ENCODE measurements at places on chromosomes 13 and 19.

DNA sequence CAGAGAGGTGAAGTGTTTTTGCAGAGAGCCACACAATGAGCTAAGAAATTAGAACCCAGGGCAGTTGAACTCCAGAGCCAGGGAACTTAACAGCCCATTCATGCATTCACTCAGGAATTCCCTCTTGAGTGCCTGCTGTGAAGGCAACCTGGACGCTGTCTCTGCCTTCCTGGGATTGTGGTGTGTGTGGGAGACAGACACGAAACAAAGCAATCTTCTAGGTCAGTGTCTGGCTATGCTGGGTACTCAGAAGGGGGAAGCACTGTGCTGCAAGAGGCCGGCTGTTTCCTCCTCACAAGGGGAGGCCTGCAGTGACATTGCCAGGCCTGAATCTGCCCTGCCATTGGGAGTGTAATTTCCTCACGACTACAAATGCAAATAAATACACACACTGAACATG is 9.7 kb downstream of the BCKDHA start:
- no peak for DNase-seq

- DNase-seq, result no peak
These were observed at the start of gene CELF5 for GRCh38 chr19:3224346-3225168. CELF5 (plus strand) TSS chr19:3224661; CDS start chr19:3224740, 79 bp downstream.

DNA sequence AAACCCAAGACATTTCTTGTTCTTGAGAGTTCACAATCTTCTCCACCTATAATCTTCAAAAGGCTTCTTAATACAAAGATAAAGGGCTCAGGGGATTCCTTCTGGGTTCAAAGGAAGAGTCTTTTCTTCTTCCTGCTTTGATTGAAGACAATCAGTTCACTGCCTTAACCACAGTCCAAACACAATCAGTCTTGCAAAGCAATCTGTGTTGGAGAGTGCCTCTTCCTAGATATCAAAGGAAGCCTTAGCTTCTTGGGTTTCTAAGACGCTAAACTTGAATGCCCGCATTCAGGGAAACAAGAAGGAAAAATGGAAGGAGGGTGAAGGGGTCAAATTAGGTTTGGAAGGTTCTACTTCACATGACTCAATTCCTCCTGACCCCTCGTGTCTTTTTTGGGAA is 27.2 kb downstream of the RANBP3 start:
- no peak for DNase-seq

- DNase-seq, result no peak
These were observed 105.7 kb upstream of the RAP2A start for GRCh38 chr13:97328222-97328790.

DNA sequence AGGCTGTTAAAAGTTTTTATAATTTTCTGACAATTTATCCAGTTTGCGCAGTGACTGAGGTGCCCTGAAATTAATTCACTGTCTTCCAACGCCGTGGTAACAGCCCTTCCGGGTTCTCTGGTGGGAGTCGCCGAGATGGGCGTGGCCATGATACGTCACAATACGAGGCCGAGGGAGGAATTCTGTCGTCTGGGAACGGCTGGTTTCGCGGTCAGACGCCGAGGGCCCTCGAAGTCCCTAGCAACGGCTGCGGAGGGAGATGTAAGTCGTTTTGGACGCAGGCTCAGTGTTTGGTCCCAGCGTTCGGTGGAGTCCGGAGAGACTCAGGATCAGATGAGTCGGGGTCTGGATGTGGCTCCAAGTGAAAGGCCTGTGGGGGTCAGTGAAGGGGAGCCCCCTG is 21.7 kb downstream of the ZNF613 start:
- no peak for DNase-seq

- DNase-seq, result no peak
These were observed 47.1 kb upstream of the ANKRD10 start for GRCh38 chr13:110961959-110962358.

GRCh38 chr13:91372911-91373310 is 25.4 kb downstream of the MIR17HG start:
- no peak for DNase-seq

- DNase-seq, result no peak
These were observed 204.3 kb downstream of the DNAJC15 start for GRCh38 chr13:43227721-43228120.

- DNase-seq, result no peak
These were observed 288.5 kb downstream of the NALCN start for GRCh38 chr13:101127741-101128353.
